ENCODE measurements at places on chromosomes 12 and 14.
A peak's percentile ranks its signal among the peaks of the same experiment; 100 is the strongest.

GRCh38 chr14:101065696-101066694 is 162.5 kb upstream of the RTL1 start:
- no peak for DNase-seq

- DNase-seq = no peak
Observed at GRCh38 chr12:47082283-47082682, 2.5 kb upstream of the AMIGO2 start.

- DNase-seq = no peak
Observed at GRCh38 chr14:75783184-75783583, 122.1 kb downstream of the TTLL5 start.

DNA sequence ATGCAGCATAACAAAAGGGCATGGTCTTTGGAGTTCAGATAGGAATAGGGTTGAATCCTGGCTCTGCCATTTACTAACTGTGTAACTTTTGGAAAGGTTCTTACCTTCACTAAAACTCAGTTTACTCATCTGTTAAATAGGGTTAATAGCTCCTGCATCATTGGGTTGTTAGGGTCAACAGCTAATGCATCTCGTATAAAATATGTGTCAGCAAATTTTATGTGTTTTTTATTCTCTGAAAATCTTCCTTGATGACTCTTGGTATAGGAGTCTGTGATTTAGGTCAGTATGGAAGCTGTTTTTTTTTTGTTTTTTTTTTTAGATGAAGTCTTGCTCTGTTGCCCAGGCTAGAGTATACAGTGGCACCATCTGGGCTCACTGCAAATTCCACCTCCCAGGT is 36.1 kb upstream of the SRP54 start:
- no peak for DNase-seq

DNA sequence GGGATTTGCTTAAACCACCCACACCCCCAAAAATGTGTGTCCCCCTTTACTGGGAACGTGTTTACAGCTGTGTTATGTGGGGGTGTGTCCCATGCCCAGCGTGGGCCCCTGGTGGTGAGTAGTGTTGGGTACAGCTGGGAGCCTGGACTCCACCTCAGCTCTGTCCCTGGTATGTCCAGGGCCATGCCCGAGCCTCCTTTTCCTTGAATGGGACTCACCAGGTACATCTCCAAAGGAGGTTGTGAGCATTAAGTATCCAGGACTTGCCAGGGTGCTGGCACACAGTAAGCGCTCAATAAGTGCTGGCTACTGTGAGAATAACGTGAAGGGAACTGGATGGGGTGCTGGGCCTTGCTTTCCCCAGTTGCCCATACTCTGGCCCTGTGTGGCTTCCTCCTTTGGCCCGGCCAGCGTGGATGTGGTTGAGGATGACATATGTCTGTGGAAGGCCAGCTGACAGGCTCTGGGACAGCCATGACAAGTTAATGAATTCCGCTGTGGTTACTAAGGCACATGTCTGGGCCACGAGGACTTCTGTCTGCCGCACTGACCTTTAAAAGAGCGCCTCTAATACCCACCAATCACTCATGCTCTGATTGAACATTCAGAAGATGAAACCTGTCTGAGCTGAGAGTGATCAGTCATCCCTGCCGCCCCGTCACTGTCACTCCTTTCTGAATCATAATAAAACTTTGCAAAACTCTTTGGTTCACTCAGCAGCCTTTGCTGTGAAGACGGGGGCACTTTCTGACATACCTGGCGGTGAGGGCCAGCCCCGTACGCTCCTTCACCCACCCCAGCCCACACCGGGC is 74.7 kb downstream of the DIO3 start:
- no peak for DNase-seq

- DNase-seq = no peak
Observed at GRCh38 chr14:33120341-33120740, 181.7 kb downstream of the NPAS3 start.

DNA sequence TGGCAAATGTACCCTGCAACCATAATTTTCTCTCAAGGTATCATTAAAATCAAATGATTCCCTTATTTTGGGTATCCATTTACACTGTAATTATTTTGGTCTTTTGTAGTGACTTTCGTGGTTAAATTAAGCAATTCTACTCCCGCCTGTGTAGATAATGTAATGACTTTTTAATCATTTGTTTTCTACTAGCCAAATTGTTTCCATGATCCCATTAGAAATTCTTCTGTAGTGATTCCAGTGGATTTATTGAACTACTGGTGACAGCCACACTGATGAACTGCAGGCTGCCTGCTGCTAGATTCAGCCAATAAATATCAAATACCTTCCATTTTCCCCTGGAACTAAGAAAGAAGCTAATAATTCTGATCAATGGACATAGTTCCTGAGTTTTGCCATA is 96.0 kb downstream of the WIF1 start:
- no peak for DNase-seq

GRCh38 chr12:132998741-132999140 is 12.6 kb downstream of the ZNF26 start:
- DNase-seq = no peak

GRCh38 chr12:32454866-32455265 is 55.5 kb downstream of the FGD4 start:
- peak; percentile 57 for DNase-seq

DNA sequence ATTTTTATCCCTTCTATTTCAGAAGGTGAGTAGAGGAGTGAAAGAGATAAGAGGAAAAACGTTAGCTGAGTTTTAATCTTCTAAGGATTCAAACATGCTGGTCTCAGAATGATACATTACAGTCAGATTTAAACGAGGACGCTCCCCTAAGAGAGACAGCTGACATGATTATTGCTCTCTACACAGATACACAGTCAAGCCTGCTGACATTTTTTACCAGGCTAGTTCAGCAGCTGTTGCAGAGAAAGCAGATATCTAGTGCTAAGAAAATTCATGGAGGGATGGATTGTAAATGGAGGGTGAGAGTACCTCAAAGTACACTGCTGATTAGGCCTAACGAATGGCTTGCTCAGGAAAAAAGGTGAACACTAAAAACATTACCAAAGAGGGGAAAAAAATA is 31.9 kb upstream of the SOS2 start:
- no peak for DNase-seq

GRCh38 chr12:111438481-111438880 is 32.8 kb downstream of the SH2B3 start:
- no peak for DNase-seq

GRCh38 chr12:115638733-115639647 is 638.5 kb downstream of the MED13L start:
- DNase-seq = no peak

DNA sequence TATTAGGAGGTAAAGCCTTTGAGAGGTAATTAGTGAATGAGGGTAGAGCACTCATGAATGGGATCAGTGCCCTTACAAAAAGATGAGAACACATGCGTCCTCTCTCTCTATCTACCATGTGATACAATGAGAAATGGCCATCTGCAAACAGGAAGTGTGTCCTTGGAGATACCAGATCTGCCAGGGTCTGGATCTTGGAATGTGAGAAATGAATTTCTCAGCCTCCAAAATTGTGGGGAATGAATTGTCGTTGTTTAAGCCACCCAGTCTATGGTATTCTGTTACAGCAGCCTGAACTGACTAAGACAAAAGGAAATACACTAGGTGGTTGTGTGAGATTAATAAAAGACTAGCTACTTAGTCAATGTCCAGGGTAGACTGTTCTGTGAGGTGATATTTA is 366.6 kb downstream of the NELL2 start:
- no peak for DNase-seq

DNA sequence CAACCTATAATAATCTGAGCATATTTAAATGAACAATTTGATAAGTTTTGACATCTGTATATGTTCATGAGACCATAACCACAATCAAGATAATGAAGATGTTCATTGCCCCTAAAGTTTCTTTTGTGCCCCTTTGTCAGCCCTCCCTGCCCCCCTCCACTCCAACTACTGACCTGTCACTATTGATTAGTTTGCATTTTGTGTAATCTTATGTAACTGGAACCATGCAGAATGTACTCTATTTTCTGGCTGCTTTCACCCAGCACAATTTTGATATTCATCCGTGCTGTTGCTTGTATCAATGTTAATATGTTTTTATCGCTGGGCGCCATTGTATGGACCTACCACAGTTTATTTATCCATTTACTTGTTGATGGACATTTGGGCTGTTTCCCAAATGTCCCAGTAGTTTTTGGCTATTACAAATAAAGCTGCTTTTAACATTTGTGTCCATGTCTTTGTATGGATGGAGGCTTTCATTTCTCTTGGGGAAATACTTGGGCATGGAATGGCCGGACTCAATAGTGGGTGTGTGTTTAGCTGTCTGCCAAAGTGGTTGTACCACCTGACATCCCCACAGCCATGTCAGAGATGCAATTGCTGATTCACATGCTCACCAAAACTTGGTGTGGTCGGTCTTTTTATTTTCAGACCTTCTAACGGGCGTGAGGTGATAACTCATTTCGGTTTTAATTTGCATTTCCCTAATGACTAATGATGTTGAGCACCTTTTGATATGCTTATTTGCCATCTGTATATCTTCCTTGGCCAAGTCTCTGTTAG is 38.9 kb downstream of the EML1 start:
- DNase-seq = no peak

GRCh38 chr12:116916714-116917114 is 6.0 kb downstream of the FBXW8 start:
- DNase-seq = no peak

DNA sequence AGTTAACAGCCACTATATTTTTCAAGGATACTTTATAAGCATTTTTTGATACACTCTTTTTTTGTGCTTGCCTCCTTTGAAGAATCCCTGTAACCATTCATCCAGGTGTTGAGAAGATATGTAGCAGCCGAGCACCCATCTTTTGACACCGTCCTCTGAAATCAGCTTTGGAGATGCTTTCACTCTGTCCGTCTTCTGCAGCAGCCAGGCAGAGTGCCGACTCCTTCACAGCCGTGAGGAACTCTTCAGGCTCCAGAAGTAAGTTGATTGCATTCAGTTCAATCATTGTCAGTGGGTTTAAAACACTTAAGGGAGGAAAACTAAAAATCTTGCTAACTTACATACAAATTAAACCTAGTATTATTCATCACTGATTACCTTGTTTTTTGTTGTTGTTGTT is 160.1 kb downstream of the LRFN5 start:
- no peak for DNase-seq

GRCh38 chr12:51914034-51914923 is 7.0 kb downstream of the ACVRL1 start:
- no peak for DNase-seq

GRCh38 chr14:61434311-61434710 is 112.9 kb downstream of the PRKCH start:
- no peak for DNase-seq
